Mesenteric fat pad (tissue), 1 donor: ENCODE measurements at places on chromosomes 11 and 22. TPM values are rescaled to one million over a fixed set of nuclear protein-coding genes. Genes with fewer than 3 reads are reported as not detected.

DNA sequence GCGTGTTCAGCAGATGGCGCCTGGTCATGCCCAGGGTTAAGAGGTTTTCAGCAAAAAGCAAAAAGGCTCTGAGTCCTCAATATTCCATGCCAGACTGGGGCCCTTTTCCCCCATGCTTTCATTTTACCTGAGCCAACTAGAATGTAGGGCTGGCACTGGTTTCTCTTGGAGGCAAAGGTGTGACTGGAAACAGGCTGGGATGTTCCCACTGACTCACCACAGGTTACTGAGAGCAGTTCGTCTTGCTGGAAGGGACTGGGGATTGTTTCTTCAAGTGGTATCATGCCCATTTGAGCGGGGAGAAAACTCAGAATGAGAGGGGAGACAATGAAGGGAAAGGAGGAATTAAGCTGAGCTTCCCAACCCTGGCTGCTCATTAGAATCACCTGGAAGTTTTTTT lies 243.9 kb downstream of the TENM4 start:
- DNase-seq: no peak

DNA sequence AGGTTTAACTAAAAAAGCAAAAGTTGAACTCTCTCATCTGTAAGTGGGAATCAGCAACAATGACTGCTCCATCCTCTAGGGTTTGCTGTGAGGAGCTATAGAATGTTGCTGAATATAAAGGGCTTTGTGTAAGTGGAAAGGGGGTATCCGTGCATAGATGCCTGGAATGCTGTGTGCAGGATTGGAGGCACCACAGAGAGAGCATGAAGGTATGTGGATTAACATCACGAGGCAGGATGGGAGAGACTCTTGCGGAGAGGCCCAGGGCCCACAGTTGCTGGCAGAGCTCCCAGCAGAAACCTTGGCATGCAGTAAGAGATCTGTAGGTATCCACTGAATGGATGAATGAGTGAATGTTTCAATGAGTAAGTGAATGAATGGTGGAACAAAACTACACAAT lies 298.7 kb upstream of the DDI1 start:
- DNase-seq: no peak

DNA sequence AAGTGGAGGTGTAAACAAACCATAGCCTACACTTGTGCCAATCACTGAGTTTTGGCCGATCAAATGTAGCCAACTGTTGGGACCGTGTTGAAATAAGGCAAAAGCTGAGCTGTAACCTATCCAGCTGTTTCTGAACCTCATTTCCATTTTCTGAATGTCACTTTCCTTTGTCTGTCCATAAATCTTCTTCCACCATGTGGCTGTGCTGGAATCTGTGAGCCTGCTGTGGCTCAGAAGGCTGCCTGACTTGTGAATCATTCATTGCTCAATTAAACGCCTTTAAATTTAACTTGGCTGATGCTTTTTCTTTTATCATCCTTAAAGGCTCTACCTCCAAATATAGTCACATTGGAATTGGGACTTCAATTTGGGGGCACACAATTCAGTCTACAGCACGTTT lies 203.1 kb upstream of the MPPED2 start:
- no peak for DNase-seq

- DNase-seq: no peak
Measured at GRCh38 chr11:19311308-19312030, 70.7 kb upstream of the E2F8 start.

LIF gene
- 34.8 TPM for total RNA-seq

LINC01488 gene
- total RNA-seq: not detected

TRIOBP gene
- total RNA-seq: 91.7 TPM

SEPTIN5 gene
- total RNA-seq: 7.0 TPM
